ENCODE measurements at places on chromosomes 4 and X. TPM values are rescaled to one million over a fixed set of nuclear protein-coding genes. Genes with fewer than 3 reads are reported as not detected.

Gene TASL
- total RNA-seq: 0.44 TPM

Gene FAM241A
- total RNA-seq: 2.0 TPM

Gene JAKMIP1
- 6.1 TPM for total RNA-seq

Gene ALAS2
- not detected for total RNA-seq

Gene REPS2
- 0.68 TPM for total RNA-seq

Gene EREG
- 0.16 TPM for total RNA-seq

Gene CXorf49
- total RNA-seq: not detected
